ENCODE measurements at places on chromosomes 2 and 18.

GRCh38 chr18:34837769-34838272 lies 127.7 kb downstream of the DTNA start:
- DNase-seq, result no peak

- DNase-seq, result peak; percentile 55
Measured at GRCh38 chr2:128317181-128317898, 1.3 kb downstream of the HS6ST1 start.

- no peak for DNase-seq
Measured at GRCh38 chr2:220506466-220506865, 879.0 kb downstream of the SLC4A3 start.

- no peak for DNase-seq
Measured at GRCh38 chr2:98311771-98312545, 34.3 kb upstream of the CNGA3 start.

- no peak for DNase-seq
Measured at GRCh38 chr2:20100711-20101110, 49.3 kb upstream of the LAPTM4A start.

GRCh38 chr2:106165561-106165960 lies 28.5 kb downstream of the UXS1 start:
- DNase-seq, result no peak

- DNase-seq, result no peak
Measured at GRCh38 chr18:51721996-51722395, 524.5 kb upstream of the MEX3C start.

- no peak for DNase-seq
Measured at GRCh38 chr2:167764772-167765341, 482.5 kb downstream of the STK39 start.

DNA sequence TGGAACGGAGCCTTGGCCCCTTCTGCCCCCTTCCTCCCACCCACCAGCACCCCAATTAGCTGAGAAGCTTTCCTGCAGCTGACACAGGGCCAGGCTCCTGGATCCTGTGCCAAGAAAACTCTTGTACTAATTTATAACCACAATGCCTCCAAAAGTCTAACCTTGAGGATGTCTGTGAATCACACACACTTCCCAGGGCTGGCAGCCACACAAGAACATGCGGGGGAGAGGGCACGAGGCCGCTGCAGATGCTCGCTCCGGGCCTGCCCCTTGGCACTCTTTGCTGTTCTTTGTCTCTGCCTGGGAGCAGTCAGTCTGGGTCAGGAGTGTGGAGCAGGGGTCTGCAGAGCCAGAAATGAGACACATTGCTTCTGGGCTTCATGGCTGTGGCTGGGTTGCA lies 62.7 kb upstream of the KIF5C start:
- no peak for DNase-seq
